Stimulated activated CD4-positive, alpha-beta T cell treated with anti-CD3 and anti-CD28 coated beads, Interleukin-1b, Interleukin-23, amount 100 ng/mL, for 1 hour (primary cell): ENCODE measurements at places on chromosomes 12 and 14.

- no peak for DNase-seq
Measured at GRCh38 chr12:50050410-50051098, 6.8 kb upstream of the ASIC1 start.

DNA sequence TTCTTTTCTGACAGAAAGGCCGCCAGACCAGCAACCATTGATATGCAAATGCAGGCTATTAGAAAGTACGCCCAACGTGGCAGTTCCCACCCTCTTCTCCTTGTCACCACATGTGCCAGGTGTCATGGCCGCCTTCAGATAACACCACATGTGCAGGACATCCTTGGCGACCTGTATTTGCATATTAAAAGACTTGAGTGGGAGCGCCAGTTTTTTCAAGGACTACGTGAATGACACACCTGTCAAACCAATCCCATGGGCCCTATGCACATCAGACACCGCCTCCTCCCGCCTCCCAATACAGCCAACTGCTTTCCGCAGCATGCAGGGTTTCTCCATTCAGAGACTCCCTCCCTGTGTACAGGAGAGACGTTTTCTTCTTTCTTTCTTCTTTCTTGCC is 318.6 kb upstream of the FAR2 start:
- no peak for DNase-seq

- DNase-seq = no peak
Measured at GRCh38 chr14:100616854-100617409, 29.7 kb upstream of the BEGAIN start.

DNA sequence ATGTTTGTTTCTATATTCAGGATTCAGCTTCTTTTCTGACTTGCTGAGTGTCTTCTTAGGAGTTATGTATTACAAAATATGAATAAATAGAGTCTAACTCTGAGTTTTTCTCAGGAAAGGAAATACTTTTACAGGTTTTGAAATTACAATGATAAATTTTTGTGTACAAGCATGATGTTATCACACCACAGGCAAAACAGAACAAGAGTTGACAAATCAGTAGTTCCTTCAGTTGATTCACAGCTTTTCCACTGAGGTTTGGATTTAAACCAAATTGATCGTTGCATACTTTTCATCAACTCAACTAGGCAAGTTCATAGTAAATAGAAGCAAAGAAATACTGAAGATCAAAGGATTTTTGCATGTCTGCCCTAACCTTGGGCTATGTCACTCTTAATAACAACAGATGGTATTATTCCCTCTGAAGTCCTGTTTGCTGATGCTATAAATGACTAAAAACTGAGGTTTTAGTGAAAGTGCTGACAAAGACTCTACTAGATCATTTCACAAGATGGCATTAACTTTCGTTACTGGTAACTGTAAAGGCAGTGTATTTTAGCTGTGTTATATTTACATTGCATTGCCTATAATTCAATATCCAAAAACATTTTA is 520.2 kb downstream of the FLRT2 start:
- no peak for DNase-seq

- no peak for DNase-seq
Measured at GRCh38 chr12:102633981-102634605, 153.7 kb upstream of the IGF1 start.

GRCh38 chr12:52573306-52573705 is 337 bp downstream of the KRT74 start:
- DNase-seq = no peak

DNA sequence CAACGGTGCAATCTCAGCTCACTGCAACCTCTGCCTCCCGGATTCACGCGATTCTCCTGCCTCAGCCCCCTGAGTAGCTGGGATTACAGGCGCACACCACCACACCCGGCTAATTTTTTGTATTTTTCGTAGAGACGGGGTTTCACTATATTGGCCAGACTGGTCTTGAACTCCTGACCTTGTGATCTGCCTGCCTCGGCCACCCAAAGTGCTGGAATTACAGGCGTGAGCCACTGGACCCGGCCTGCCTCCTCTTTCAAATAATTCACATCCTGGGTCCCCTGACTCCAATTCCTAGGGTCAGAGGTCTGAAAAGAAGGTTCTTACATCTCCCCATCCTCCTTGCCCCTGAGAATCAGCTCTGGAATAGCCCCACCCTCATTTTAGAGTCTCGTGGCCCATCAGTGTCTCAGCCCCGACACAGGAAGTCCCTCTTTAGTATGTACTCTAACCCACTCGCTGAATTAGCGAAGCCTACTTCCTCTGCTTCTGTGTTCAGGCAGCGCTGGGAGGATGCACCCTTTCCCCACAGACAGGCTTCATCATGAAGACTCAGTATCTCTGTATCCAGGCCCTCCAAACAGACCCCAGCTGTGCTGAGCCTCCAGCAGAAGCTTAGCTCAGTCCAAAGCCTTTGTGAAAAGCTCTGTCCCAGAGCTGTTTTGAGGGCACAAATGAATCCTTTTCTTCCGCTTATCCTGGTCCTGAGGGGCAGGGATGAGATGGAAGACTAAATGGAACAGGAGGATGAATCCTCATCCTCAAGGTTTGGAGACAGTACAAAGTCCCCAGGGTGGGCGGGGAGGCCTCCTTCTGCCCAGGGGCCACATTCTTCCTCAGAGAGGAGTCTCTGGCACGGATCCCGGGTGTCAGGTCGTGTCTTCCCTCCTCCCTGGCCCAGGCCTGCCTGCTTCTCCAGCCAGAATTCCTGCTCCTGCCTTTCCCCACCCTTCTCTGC is 3.5 kb downstream of the LPAR5 start:
- DNase-seq = no peak
